ENCODE measurements at places on chromosomes 4 and X.

GRCh38 chrX:23704673-23705206, 37.4 kb downstream of the PRDX4 start:
- DNase-seq: no peak

- no peak for DNase-seq
Observed at GRCh38 chr4:1209821-1210220, 37.4 kb upstream of the SPON2 start.

GRCh38 chr4:66555301-66555700, 885.0 kb upstream of the EPHA5 start:
- peak; percentile 83 for DNase-seq

GRCh38 chrX:65502618-65503017, 32.0 kb downstream of the LAS1L start:
- DNase-seq: peak; percentile 1

- DNase-seq: no peak
Observed at GRCh38 chrX:1134976-1135375, 77.5 kb downstream of the CRLF2 start.

- DNase-seq: no peak
Observed at GRCh38 chr4:147794314-147794680, 62.4 kb downstream of the ARHGAP10 start.

- no peak for DNase-seq
Observed at GRCh38 chr4:79175716-79176115, 150.1 kb downstream of the NAA11 start.

GRCh38 chrX:13966793-13967125, 62.9 kb downstream of the GEMIN8 start:
- DNase-seq: no peak
